Upper lobe of left lung (tissue), 6 donors: ENCODE measurements at places on chromosomes 4 and X. TPM values are rescaled to one million over a fixed set of nuclear protein-coding genes. Genes with fewer than 3 reads are reported as not detected.

DNA sequence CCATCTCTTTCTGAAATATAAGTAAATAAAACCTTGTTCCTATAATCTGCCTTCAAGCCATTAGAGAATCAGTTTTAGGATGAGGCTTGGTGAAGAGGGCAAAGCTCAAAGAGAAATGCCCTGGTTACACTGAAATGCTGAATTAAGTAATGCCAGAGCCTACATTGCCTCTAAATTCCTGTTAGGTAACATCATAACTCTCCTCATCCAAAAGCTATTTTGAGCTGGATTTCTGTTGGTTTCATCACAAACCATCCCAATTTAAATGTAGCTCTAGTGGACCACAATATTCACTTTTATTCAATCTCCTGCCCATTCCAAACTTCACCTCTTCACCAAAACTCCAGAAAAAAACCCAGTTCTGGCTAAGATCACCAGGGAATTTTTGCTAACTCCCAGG lies 1319.7 kb upstream of the TENM3 start:
- no peak for DNase-seq

DNA sequence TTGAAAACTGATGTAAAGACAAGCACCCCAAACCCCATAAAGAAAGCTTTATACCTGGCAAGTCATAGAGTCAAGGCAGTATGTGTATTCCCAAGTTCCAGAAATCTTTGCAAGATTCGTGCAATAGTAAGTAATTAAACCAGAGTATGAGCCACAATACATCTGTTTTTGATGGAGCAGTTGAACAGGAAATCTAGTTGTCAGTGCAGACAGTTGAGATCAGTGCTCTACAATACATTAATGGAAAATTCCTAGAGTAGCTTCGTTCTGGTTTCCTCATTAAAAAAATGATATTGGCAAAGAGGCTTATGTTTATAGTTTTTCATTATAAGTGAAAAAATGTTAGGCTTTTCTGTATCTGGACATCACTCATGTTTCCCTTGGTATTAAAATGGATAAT lies 575.3 kb downstream of the TRIML1 start:
- no peak for DNase-seq

- no peak for DNase-seq
Measured at GRCh38 chr4:69096111-69096656, at the start of gene UGT2B7. TSS of gene UGT2B7 (plus strand) at chr4:69096474. CDS start at chr4:69096521, 47 bp downstream.

Gene AVPR2
- total RNA-seq = not detected

Gene XAGE1A
- total RNA-seq = 2.1 TPM

- DNase-seq = no peak
Measured at GRCh38 chr4:53044651-53044960, 182.5 kb downstream of the RASL11B start.

Gene ZXDA
- total RNA-seq = 3.9 TPM

DNA sequence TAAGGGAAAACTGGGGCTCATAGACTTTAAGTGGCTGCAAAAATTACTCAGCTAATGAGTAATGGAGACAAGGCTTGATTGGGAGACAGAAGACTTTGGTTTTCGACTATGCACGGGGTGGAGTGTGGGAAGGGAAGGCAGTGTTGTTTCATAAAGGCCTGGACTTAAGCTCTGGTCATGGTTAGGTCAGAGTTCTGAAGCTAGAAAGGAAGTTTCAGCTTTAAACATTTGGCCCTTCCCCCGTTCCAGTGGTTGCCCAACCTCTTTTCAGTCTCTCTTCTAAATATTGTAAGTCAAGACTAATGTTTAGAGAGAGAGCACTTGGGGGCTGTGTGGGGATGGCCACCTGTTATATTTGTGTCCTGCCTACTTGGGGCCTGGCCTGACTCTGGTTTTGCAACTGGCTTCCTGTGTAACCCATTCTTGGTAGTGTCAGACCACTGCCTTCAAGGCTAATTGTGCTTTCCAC lies 21.0 kb downstream of the MSN start:
- peak; percentile 40 for DNase-seq

- DNase-seq = no peak
Measured at GRCh38 chr4:3787489-3788365, 21.5 kb downstream of the ADRA2C start.

- DNase-seq = no peak
Measured at GRCh38 chr4:41665636-41666207, 82.8 kb downstream of the PHOX2B start.

DNA sequence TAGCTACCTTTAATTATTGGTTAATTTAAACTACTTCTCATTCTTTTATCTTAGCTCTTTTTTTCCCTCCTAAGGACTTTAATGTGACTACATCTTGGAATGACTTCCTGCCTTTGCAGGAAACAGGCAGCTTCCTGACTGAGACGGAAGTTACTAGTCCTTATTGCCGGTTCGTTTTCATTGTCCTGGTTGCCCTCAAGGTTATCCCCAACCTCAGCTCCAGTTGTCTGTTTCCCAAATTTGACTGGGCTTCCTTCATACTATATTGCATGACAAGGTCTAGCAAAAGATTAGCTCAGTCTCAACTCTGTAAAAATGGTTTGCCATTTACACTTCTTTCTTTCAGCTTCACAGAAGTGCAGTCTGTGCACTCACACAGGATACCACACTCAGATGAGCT lies 109.9 kb upstream of the DDX53 start:
- DNase-seq = no peak

GRCh38 chr4:5101571-5101970 lies 50.3 kb downstream of the STK32B start:
- DNase-seq = no peak

- no peak for DNase-seq
Measured at GRCh38 chr4:47763279-47763678, 74.6 kb downstream of the CORIN start.

Gene KLB
- total RNA-seq = 1.0 TPM

DNA sequence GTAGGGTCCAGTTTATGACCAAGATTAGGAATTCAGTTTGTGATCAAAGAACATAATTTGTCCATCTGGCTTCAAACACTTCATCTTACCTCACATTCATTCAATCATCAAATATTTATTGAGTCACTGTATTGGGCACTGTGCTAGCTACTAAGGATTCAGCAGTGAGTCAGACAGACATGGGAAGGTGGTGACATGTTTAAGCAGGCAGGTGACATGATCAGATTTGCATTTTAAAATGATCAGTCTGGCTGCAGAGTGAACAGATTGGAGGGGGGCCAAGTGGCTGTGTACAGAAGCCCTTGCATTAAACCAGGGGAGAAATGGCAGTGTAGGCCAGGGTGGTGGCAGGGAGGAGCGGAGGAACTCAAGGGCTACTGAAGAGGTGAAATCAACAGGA lies 25.1 kb upstream of the APLN start:
- no peak for DNase-seq

Gene SOWAHB
- 7.0 TPM for total RNA-seq

GRCh38 chrX:64758047-64758446 lies 218.2 kb downstream of the ZC4H2 start:
- DNase-seq = no peak

Gene NAP1L3
- 0.67 TPM for total RNA-seq

DNA sequence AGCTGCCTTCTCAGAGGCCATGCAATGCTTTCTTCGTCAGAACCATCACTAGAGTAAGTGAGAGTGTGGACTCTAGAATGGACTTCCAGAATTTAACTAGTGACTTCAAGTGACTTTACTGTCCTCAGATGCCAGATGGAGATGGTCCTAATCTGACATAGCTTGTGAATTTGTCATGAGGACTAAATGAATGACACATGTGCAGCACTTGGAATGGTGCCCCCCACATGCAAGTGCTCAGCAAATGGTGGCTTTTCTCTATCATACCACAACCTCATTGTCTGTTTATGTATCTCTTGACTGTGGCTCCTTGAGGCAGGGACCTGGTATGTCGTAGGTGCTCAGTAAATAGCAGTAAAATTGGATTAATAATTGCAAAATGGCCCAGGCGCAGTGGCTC lies 91.6 kb upstream of the STX18 start:
- no peak for DNase-seq

Gene PPEF1
- total RNA-seq = 0.26 TPM

DNA sequence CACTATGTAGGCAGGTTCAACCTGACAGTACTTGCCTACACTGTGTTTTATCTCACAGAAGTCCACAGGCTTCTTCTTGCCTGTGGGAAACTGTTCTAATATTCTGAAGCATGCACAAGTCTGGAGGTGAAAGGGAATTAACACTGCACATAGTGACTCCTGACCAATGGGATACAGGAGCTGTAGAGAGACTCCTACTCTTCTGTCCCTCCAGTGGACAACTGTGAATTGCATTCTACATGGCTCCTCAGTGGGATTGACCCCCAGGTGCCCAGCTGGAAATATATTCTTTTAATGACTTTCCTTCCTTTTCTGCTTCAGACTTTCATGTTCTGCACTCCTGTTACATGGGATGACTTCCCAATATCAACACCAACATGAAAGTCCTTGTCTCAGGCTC lies 8.2 kb upstream of the YIPF6 start:
- no peak for DNase-seq

GRCh38 chrX:352181-352580 lies 33.6 kb upstream of the GTPBP6 start:
- DNase-seq = peak; percentile 80

DNA sequence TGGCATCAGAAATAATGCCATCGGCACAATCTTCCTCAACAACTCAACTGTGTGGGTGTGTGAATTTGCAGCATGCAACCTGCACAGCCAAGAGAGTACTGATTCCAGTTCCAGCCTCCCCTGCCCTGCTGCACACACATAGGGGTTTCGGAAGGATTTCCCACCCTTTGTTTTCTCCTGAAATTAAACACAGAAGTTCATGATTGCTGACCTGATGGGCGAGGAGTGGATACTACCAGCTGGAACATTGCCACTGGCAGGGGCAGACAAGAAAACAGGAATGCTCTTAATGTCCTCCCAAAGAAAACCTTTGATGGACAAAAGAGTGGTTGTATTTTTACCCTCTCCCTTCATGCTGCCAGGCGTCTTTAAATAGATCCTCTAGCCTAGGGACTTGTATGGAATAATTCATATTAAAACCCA lies 4.8 kb downstream of the NDP start:
- DNase-seq = no peak

- no peak for DNase-seq
Measured at GRCh38 chr4:155657169-155657568, 9.5 kb upstream of the GUCY1A1 start.

- no peak for DNase-seq
Measured at GRCh38 chr4:8846826-8847225, 24.8 kb downstream of the HMX1 start.

- no peak for DNase-seq
Measured at GRCh38 chr4:152224721-152225420, 311.0 kb downstream of the FBXW7 start.

GRCh38 chr4:147981305-147981704 lies 249.4 kb downstream of the ARHGAP10 start:
- DNase-seq = no peak

Gene AMBN
- total RNA-seq = not detected

- peak; percentile 56 for DNase-seq
Measured at GRCh38 chr4:125728568-125728967, 413.8 kb downstream of the FAT4 start.

GRCh38 chr4:172256820-172257219 lies 443.6 kb downstream of the GALNTL6 start:
- DNase-seq = no peak

DNA sequence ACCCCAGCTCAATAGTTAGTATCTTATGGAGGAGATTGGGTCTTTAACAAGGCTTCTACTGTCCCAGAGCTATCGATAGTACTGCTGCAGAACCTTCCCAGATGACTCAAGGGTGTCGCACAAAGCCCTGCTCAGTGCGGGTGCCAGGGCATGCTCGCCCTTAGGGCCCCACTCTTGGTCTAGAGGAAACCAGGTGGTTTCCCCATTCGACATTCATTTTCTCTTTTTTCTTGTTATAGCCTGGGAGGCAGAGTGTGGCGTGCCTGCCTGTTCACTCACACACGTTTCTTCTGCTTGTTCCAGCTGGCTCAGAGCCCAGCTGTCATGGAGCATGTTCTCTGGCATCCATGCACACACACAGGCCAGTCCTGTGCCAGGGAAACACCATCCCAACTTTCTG lies 144.5 kb downstream of the SMIM20 start:
- no peak for DNase-seq

Gene ERAS
- total RNA-seq = not detected

GRCh38 chr4:1516261-1516660 lies 110.0 kb upstream of the NKX1-1 start:
- DNase-seq = peak; percentile 25

- DNase-seq = no peak
Measured at GRCh38 chrX:88881536-88881935, 134.5 kb downstream of the CPXCR1 start.

GRCh38 chrX:136183917-136184316 lies 36.6 kb downstream of the FHL1 start:
- no peak for DNase-seq

Gene FREM3
- total RNA-seq = 1.5 TPM

DNA sequence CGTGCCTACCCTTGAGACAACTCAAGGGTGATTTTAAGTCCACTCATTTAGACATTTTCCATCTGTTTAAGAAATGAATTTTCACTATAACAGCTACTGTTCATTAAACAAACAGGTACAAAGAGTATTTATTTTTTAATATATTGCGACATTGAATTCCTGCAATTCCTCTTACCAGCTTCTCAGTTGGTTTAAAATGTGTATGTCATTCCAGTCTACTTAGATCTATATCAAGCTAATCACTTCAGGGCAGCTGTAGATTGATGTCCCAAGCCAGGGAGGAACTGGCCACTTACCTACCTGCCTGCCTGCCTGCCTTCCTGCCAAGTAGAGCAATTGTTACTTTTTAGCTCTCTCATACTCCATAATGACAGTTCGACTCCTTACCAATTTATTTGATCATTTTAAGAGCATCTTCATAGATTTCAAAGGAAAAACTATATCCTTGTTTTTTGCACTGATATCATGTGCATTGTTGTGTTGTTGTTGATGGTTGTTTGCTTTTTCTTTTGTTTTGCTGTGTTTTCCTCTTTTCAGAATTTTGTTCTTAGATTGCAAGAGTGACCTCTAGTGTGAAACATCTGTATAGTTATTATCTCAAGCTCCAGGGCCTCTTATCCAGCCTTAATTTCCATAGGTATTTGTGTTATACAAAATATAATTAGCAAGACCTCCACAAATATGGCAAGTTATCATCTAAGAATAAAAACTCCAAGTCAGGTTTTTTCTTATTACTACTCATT lies 120.9 kb upstream of the NRK start:
- no peak for DNase-seq
